ENCODE measurements at places on chromosomes 3 and 15.
A peak's percentile ranks its signal among the peaks of the same experiment; 100 is the strongest.

DNA sequence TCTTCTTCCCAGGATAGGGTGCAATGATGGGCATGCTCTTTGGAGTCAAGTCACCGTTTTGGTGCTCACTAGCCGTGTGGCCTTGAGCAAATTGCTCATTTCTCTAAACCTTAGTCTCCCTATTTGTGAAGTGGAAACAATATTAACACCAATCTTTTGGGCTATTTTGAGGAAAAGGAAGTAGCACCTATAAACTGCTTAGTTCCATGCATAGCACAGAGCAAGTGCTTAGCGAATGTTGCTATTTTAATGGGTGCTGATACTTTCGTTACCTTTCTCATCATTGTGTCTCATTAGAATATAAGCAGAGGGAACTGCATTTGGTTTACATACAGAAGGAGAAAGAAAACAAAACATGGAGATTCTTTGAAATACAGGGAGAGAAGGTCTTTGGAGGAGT, 66.1 kb downstream of the BOC start:
- no peak for DNase-seq

DNA sequence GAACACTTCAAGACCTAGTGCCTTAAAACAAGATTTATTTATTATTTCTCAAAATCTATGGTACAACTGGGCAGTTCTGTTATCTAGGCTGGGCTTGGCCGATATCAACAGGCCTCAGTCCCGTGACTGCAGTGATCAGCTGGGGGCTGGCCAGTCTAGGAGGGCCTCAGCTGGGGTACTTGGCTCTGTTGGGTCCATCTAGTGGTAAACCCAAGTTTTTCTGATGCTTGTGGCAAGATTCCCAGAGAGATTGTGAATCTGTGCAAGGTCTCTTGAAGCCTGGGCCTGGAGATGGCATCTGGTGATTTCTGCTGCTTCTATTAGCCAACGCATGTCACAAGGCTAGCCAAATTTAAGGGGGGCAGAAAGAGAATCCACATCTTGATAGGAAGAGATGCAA, 482.4 kb upstream of the SGO1 start:
- DNase-seq: no peak

GRCh38 chr3:101484805-101485620, 28.0 kb downstream of the SENP7 start:
- no peak for DNase-seq

- DNase-seq: no peak
Observed at GRCh38 chr3:42839616-42840015, 30.4 kb downstream of the ACKR2 start.

DNA sequence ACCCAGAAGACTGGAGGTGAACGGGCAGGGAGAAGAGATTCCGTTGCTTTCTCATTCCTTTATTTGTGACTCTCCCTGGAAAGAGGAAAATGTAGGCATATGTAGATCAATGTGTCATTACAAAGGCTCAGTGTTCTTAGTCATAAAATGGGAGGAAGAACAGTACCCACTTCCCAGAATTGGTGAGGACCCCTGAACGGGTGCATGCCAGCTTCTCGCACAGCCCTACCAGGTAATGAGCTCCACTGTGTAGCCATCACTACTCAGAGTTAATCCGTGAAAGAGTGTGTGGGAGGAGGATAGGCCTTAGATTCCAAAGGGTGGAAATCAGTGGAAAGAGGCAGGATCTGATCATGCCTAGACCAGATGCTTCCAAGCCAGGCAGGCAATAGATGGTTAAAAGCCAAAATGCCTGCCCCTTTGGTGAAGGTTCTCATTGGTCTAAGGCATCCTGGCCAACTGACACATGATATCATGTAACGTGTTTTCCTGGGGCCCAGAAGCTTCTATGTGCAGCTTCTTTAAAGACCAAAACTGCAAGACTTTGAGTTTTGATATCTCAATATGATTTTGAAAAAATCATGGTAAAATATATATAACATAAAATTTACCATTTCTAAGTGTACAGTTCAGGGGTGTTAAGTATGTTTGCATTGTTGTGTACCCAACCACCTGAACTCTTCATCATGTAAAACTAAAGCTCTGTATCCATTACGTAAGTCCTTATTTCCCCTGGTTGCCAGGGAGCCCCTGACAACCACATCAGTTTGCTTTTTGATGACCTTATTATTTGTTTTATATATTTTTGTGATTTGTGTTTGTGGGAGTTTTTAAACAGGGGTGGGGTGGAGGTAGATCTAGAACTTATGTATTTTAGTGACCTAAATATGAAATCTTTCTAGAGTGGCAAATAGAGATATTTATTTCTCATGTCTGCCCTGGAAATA, 402.2 kb upstream of the CFAP20DC start:
- DNase-seq: no peak

GRCh38 chr3:154786724-154787123, 293.4 kb upstream of the MME start:
- no peak for DNase-seq

- peak; percentile 12 for DNase-seq
Observed at GRCh38 chr15:51162865-51163762, 68.4 kb upstream of the TNFAIP8L3 start.

DNA sequence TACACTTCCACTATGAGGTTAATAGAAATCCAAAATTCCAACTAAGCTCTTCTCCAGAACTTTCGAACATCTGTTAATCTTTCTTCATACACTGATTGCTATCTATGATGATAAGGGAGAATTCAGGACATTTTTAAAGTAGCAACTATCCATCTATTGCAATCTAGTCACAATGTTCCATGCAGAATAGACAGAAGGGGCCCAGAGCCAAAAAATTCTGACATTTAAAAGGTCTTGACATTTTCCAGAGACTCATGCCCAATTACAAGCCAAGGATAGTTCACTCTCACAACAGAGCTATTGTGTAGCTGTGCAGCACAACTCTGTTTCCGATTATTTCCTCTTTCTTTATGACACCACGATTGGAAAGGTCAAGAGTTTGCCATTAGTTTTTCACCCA, 999.7 kb upstream of the ALCAM start:
- no peak for DNase-seq

DNA sequence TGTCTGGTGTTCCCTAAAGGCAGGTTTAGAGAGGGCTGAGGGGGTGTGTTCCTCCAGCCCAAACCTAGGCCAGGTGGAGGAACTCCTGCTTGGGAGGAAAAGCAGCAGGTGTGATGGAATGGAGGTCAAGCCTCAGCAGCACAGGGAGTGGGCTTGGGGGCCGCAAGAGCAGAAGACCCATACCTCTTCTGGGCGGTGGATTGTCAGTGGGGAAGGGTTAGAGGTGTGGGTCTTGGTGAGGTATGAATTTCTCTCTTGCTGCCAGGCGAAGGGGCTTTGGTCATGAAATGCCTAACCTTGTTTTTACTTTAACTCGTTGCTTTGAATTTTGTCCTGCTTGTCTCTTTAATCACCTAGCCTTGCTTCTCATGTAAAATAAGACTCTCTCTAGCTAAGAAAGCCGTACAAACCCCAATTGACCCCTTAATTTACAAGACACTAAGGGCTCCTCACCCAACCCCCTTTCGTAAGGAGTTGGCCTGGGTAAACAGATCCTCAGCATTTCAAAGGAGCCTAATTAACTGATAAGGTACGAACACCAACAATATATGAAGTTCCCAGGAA, 38.9 kb downstream of the DHX30 start:
- DNase-seq: no peak

- DNase-seq: no peak
Observed at GRCh38 chr3:37183375-37183831, 9.0 kb upstream of the LRRFIP2 start.

- DNase-seq: no peak
Observed at GRCh38 chr3:181912384-181912783, 200.7 kb downstream of the SOX2 start.

- no peak for DNase-seq
Observed at GRCh38 chr15:72566973-72567372, 87.5 kb upstream of the GOLGA6B start.

- no peak for DNase-seq
Observed at GRCh38 chr3:138347960-138348753, at the start of gene MRAS. TSS of gene MRAS (plus strand) at chr3:138348579. CDS start at chr3:138372884, 24,305 bp downstream.

DNA sequence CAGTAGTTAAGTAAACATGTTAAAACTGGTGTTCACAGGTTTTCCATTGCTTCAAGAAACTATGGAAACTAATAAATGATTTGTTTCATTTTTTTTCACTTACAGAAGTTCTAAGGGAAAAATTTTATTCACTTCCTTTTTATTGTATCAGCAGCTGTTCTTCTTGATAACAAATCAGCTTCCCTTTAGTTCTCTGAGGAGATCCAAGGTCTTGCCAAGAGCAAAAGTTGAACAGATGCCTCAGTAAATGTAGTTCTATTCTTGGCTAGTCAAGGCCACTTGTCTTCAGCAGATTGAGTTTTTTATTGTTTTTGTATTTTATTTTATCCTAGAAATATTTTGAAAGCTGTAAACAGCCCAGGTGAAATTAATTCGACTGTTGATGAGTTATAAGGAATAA, 41.8 kb downstream of the KCNH8 start:
- DNase-seq: no peak

DNA sequence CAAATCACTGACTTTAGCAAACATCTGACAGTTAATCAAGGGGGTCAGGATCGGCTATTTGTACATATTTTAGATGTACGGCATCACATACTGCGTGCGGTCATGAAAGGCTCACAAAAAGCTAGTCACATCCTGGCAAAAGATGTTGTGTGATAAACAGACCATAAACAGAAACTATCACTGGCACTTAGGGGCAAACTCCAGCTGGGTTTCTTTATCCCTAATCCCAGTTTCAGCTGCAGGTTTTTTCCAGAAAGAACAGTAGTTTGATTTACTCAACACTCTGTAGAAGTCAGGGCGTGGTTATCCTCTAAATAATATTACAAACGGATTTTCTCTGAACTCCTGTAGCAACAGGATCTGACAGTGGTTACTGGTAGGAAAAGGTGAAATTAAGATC, 112.4 kb upstream of the BHLHE40 start:
- no peak for DNase-seq

- DNase-seq: no peak
Observed at GRCh38 chr3:38687321-38687720, 37.8 kb upstream of the SCN5A start.

GRCh38 chr15:89052474-89052873, 35.8 kb upstream of the ABHD2 start:
- DNase-seq: no peak

DNA sequence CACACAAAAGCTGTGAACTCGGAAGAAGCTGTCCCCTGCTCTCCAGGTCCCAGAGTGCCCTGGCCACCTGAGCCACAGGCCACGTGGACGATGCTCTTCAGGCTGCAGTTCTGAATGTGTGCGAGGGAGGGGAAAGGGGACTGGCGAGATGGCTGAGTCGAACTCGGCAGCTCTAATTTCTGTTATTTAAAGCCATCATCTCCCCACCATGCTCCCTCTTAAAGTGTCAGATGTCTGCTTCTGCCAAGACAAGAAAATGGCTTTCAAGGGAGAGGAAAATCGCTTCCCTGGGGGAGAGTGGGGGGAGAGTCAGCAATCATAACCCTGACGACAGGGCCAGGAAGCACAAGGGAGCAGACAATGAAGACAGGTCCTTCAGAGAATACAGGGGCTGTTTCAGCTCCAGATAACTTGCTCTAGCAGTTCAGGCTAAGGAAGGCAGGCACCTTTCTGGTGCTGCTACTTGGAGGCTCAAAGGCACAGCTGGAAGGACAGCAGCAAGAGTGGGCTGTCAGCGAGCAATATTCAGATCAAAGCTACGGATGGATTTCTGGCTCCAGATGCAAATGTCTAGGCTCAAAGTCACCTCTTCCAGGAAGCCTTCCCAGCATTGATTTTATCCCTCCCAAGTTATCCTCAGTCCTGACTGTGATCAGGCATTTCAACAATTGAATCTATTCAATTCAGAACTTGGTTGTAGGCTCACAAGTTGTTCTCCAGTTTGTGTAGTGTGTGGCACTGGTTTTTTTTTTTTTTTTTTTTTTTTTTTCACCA, 15.5 kb upstream of the CCDC33 start:
- no peak for DNase-seq

- no peak for DNase-seq
Observed at GRCh38 chr3:101144105-101144504, 150.9 kb upstream of the ABI3BP start.

- DNase-seq: peak; percentile 85
Observed at GRCh38 chr3:113745756-113746547, at the start of gene NAA50. TSS of gene NAA50 (minus strand) at chr3:113746249. CDS start at chr3:113745949, 300 bp downstream.

- DNase-seq: no peak
Observed at GRCh38 chr3:123394391-123395020, 54.4 kb downstream of the ADCY5 start.

DNA sequence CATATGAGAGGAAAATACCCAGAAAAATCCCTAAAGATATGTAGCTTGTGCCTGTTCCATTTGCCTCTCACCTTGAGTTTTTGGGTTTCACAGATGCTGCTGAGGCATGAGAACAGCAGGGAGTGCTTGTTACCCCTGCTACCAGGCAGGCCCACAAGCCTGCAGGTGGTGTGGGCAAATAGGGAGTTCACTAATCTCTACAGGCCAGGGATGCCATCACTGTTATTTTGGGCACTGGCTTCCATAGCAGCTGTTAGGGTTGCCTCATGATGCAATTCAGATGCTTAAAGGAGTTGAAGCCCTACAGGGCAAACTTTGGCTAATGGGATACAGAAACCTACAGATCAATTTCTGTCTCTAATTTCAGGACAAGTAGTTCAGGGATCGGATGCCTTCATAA, 873.5 kb downstream of the OTOL1 start:
- no peak for DNase-seq

DNA sequence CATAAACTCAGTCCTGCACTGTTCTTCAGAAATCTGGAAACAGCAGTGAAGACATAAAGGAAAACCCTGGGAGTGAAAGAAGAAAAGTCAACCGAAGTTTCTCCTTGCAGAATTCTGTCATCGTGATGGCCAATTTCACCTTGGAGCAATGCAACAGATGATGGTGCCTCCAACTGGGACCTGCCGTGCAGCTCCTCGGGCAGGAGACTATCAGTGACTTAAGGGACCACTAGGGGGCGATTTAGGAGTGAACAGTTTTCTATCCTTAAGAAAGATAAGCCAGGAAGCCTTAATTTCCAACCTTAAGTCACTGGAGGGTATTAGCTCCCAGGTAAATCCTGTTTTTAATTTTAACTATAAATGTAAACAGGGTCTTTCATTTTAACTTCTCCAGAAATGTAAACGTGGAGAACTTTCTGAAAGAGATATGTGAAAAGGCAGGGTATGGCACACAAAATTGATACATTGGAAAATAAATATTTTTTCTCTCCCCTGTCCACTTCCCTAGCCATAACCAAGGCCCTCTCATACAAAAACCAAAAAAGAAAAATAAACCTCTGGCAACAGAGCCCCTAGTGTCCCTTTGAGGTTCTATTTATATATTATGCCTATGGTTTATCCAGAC, 116.3 kb downstream of the PDZRN3 start:
- DNase-seq: no peak

DNA sequence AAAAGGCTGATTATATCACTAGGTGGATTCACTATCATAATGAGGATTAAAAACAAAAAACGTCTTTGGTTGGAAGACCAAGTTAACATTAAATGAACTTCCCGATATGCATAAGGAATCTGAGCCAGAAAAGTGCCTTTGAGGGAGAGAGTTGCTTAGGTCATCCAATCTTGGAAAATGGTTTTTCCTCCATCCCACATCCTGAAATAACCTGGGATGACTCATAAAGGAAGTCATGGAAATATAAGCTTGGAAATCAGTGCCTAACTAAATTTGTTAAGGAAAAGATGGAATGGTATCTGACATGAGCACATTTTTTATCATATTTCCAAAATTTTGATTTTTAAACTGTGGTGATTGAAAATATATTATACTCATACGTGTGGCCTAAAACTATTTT, 66.0 kb downstream of the KBTBD8 start:
- DNase-seq: no peak

GRCh38 chr3:15519096-15519495, 2.4 kb downstream of the COLQ start:
- no peak for DNase-seq

- no peak for DNase-seq
Observed at GRCh38 chr3:79986338-79986737, 218.5 kb upstream of the ROBO1 start.

- DNase-seq: no peak
Observed at GRCh38 chr15:70614221-70614620, 149.1 kb downstream of the UACA start.
